ENCODE measurements at places on chromosomes 6 and 20. TPM values are rescaled to one million over a fixed set of nuclear protein-coding genes. Genes with fewer than 3 reads are reported as not detected.

The PDYN gene
- not detected for polyA plus RNA-seq

The B3GALT4 gene
- 1.4 TPM for polyA plus RNA-seq

The BACH2 gene
- 2.2 TPM for polyA plus RNA-seq

The SRSF12 gene
- polyA plus RNA-seq = 0.04 TPM

The VARS2 gene
- 10.3 TPM for polyA plus RNA-seq

The GABRR1 gene
- not detected for polyA plus RNA-seq

The LINC00237 gene
- polyA plus RNA-seq = not detected

The SPATS1 gene
- not detected for polyA plus RNA-seq

The IPCEF1 gene
- polyA plus RNA-seq = 0.35 TPM

The PAX1 gene
- polyA plus RNA-seq = not detected

The ACSS1 gene
- 1.1 TPM for polyA plus RNA-seq

The AARS2 gene
- 5.8 TPM for polyA plus RNA-seq

The KCNK16 gene
- not detected for polyA plus RNA-seq

The STX11 gene
- polyA plus RNA-seq = 0.17 TPM

The COL21A1 gene
- polyA plus RNA-seq = 0.35 TPM

The FOXF2 gene
- polyA plus RNA-seq = 17.3 TPM

The MYT1 gene
- polyA plus RNA-seq = not detected

The EBF4 gene
- polyA plus RNA-seq = 0.60 TPM

The SLC12A5 gene
- polyA plus RNA-seq = 0.55 TPM

The SLC17A1 gene
- not detected for polyA plus RNA-seq

The ID1 gene
- 7.8 TPM for polyA plus RNA-seq

The KIF6 gene
- polyA plus RNA-seq = 0.02 TPM

The OR12D3 gene
- not detected for polyA plus RNA-seq

The FAM209A gene
- polyA plus RNA-seq = 0.17 TPM

The SUMO4 gene
- not detected for polyA plus RNA-seq

The CTNNBL1 gene
- 27.5 TPM for polyA plus RNA-seq

The NHLRC1 gene
- 1.4 TPM for polyA plus RNA-seq

The TFAP2B gene
- polyA plus RNA-seq = not detected

The TMEM170B gene
- polyA plus RNA-seq = 0.22 TPM

The PPP1R3G gene
- polyA plus RNA-seq = 0.11 TPM

The NKAIN4 gene
- not detected for polyA plus RNA-seq

The PTP4A1 gene
- polyA plus RNA-seq = 34.3 TPM

The PHACTR2 gene
- polyA plus RNA-seq = 26.8 TPM

The RIMS1 gene
- polyA plus RNA-seq = 0.91 TPM

The PEX7 gene
- 6.7 TPM for polyA plus RNA-seq

The VSX1 gene
- polyA plus RNA-seq = not detected

The NOX3 gene
- polyA plus RNA-seq = not detected

The SLC22A7 gene
- not detected for polyA plus RNA-seq

The RBM12 gene
- 91.1 TPM for polyA plus RNA-seq

The LAMA4 gene
- polyA plus RNA-seq = 231 TPM

The TRIM40 gene
- not detected for polyA plus RNA-seq

The PPP1R14C gene
- polyA plus RNA-seq = not detected

The SLA2 gene
- not detected for polyA plus RNA-seq
